Right ventricle myocardium superior (tissue), 1 donor: ENCODE measurements at places on chromosomes 6 and 20. TPM values are rescaled to one million over a fixed set of nuclear protein-coding genes. Genes with fewer than 3 reads are reported as not detected.

DNA sequence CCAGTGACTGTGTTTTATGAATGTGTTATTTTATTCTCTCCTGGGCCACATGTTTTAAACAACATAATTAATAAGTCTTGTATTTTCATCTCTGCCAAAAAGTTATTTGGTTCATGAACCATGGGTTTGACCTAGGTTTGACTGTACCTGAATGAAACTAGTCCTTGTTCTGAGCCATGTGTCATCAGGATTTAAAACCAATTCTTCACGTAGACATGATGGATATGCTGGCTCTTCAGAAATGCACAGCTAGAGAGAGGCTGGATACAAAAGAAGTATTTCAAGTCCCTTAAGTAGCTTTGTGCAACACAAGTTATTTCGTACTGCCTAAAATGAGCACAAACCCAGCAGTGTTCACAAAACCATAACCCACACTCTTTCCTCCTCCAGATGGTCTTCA is 116.1 kb downstream of the IBTK start:
- no peak for DNase-seq

DNA sequence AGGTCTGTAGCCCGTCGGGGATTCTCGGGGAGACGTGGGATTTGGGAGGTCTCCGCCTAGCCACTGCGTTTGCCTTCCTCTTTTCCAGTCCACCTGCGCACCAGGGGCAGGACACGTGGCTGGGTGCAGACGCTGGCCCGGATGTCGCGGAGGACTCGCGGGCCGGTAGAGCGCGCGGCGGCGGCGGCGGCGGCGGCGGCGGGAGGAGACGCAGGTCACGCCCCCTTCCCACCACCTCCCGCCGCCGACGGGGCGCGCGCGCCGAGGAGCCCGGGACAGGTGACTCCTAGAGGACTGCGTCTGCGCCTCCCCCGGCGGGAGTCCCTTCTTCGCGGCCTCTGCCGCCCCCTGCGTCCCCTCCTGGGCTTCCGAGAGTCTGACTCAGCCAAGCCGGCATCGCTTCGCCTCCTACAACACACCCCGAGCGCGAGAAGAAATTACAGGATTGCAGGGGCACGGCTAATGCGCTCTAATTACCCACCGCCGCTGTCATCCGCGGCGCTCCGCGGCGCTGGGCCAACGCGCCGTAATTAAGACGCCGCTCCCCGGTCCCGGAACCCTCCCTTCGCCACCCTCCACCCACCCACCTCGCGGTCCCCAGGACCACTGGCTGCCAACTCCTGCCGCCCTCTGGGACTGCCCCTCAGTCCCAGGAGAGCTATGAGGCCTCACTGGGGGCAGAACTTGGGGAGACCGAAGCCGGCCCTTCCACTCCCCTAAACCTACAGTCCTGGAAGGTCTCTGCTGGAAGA is 124.5 kb downstream of the MRPL14 start:
- DNase-seq, result peak; percentile 63

The STK35 gene
- 11.7 TPM for total RNA-seq

The GRM4 gene
- total RNA-seq, result not detected

The CCM2L gene
- total RNA-seq, result 8.5 TPM

The RBBP8NL gene
- total RNA-seq, result not detected

GRCh38 chr20:49579874-49580812 is 12.2 kb upstream of the PTGIS start:
- peak; percentile 66 for DNase-seq

The ERVFRD-1 gene
- total RNA-seq, result 0.05 TPM

- peak; percentile 78 for DNase-seq
Observed at GRCh38 chr6:36627801-36628246, 33.7 kb downstream of the SRSF3 start.

GRCh38 chr6:26420688-26421171 is 18.7 kb downstream of the BTN3A1 start:
- no peak for DNase-seq

- no peak for DNase-seq
Observed at GRCh38 chr20:61349447-61350165, 97.5 kb downstream of the CDH4 start.

DNA sequence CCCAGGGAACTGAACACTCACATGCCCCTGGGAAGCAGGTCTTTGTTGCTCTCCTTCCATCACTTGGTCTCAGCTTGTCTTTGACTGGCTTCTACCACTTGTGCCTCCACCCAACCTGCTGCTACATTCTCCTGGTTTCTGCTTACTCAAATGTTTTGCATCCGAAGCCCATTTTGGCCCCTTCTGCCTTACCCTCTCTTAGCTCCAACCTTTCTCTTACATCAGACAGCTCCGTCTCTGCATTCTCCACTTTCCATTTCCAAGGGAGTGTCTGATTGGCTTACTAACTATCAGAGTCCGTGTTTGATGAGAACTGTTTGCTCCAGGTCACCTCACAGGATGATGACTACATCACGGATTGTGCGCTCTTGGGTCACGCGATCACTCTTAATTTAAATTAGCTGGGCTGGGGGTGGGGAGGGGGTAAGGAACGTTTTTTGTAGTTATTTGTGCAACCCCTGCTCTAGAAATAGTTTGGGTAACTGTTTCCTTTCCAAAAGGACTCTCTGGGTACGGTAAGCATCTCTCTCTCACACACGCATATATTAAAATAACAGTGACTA is 844 bp upstream of the ABRACL start:
- DNase-seq, result no peak

The GABRR1 gene
- total RNA-seq, result not detected

GRCh38 chr20:36975099-36975818 is 23.8 kb upstream of the SAMHD1 start:
- DNase-seq, result no peak

GRCh38 chr6:33949877-33950435 is 146.2 kb upstream of the MLN start:
- DNase-seq, result no peak

DNA sequence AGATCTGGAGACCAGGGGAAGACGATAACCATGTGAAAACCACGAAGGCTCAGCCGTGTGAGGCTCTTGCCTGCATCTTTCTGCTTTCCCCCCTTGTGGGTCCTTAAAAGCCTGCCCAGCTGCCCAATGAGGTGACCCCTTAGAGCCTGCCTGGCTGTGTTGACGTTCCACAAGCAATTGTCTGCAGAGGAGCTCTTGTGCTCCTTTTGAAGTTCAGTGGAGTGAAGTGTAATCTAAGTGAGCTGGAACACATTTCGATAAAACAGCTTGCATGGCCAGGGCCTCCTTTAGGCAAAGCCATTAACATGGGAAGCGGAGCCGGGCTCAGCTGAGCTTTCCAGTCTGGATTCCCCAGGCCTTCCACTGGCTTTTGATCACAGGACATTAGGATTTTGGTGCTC is 27.3 kb upstream of the TCP11 start:
- DNase-seq, result no peak

- DNase-seq, result no peak
Observed at GRCh38 chr6:75608956-75609533, 7.4 kb downstream of the SENP6 start.

The ZBTB2 gene
- total RNA-seq, result 4.1 TPM

The BMP7 gene
- total RNA-seq, result 23.2 TPM

DNA sequence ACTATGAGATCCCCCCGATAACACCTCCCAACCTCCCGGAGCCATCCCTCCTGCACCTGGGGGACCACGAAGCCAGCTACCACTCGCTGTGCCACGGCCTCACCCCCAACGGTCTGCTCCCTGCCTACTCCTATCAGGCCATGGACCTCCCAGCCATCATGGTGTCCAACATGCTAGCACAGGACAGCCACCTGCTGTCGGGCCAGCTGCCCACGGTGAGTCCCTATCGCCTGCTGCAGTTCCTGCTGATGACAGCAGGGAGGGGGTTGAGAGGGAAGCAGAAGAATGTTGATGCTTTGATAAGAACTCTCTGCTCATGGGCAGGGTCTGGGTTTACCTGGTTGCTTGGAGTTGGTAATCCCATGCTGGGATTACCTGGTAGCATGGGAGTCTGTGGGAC is 91.9 kb downstream of the TOX2 start:
- no peak for DNase-seq

The ESR1 gene
- total RNA-seq, result 1.2 TPM

GRCh38 chr6:34315780-34316179 is 67.0 kb upstream of the SMIM29 start:
- no peak for DNase-seq

DNA sequence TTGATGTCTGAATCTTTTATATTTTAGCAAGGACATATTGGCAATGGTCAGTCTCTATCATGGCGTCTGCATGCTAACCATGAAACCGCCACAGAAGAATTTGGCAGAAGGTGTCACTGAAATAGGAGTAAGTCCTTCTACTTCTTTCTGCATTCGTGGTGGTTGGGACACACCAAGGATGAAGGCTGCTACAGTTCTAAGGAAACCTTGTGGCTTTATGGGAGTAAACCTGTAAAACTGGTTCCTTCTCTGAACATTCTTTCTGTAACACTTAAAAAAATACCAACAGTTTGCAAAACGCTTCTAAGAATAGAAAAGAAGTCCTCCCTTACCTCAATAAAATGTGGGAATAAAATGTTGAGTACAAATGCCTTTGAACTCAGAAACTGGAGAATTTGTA is 195.3 kb downstream of the SLC24A3 start:
- no peak for DNase-seq

The JPH2 gene
- total RNA-seq, result 181 TPM

DNA sequence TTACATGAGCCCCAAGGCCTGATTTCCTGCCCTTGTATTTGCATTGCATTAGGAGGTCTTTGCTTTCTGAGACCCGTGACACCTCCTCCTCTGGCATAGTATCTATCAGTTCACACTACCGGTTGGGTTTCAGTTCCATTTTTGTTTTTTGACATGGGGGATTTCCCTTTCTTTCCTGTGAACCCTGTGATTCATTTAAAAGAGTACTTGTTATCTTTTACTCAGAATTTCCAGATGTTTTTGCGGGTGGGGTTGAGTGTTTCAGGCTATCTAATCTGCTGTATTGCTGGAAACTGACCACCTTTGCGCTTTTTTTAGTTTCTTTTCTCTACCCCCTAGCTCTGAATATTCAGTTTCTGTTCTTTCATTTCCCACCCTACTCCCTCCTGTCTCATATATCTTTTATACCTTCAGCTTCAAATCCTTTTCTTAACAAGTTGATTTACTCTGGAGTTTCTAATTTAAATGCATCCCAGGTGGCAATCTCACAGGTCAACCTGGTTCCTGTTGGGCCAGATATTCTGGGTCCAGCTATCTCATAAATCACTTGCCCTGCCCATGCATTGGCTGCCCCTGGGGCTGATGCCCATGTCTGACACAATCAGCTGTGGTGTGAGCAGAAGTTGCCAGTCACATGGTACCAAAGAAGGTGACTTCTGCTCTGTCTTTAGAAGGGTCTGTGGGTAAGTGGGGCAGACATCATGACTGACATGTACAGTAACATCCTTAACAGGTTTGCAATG is 14.3 kb upstream of the NCOA3 start:
- DNase-seq, result no peak

The RFX6 gene
- not detected for total RNA-seq

DNA sequence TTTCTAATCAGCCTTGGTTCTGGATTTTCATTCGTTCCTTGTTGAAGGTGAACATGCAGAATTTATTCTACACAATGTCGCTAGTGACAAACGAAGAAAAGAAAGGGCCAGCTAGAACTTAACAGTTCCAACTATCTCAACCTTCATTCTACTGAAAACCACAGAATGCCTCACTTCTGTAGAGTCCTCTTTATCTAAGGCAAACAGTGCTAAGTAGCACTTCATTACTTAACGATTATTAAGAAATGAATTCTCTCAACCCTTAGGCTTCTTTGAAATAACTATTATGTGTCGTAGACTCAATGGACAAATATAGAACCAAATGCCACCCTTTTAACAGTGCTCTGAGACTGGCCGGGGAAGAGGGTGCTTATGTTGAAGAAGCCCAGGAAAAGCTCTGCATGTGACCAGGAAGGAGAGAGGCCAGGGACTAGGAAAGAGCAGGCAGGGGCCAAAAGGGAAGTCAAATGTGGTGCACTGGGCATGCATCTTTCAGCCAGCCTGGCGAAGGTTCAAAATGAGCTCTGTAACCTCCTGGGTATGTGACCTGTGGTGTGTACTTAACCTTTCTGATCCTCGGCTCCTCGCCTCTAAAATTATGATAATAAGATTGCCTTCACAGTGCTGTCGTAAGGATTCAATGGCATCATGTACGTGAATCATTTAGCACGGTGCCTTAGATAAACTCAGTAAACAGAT is 55.4 kb upstream of the BMP2 start:
- no peak for DNase-seq

DNA sequence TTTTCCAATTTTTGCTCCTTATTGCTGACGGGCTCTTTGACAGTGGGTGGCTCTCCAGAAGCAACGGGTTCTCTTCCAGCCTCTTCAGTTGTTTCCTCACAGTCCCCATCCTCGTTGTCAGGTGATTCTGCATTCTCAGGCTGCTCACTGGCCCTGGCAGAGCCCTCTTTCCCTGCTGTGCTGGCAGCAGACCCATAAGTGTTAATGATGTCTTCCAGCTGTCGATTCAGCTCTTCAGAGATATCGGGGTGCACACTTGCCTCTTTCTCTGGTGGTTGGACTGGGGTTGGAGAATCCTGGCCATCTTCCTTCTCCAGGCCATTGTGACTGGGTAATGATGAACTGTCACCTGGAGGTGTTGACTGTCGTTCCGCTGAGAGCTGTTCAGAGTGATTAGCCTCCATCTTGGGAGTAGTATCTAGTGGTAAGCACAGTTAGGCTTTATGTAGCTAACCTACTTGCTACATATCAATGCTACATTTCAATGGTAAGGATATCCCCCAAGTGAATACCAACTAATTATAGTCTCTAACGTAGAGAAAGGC is 3.2 kb downstream of the TXLNB start:
- DNase-seq, result no peak

GRCh38 chr20:47921408-47921807 is 136.1 kb upstream of the SULF2 start:
- no peak for DNase-seq

DNA sequence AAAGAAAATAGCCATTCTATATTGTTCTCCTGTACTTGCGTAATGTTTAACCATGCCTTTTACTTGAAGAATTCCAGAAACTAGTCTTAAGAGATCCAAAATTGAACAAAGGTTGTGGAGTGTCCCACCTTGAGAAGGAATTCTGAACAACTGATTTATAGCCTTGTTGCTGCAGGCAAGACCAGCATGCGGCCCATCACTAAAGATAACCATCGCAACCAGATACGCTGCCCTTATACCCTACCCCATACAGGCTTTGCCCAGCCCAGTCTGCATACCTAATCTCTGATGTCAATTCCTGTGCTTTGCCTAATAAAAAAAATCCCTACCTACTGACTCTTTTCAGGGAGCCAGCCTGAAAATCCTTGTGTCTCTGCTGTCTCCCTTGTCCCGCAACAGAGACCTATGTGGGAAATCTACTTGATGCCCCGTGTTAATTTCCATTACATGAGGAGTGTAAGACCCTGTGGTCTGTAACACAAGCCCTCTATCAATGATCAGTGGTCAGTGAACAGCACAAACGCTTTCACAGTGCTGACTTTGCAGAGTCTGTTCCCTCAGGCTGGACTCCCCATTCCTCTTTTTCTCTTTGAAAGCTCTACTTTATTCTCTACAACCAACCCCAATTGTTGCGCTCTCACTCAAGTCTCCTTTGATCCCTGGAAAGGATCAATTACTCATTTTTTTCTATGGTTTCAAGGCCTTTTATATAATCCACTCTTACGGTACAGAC is 125.7 kb upstream of the BTBD3 start:
- no peak for DNase-seq
